Urothelium cell line (cell line): ENCODE measurements at places on chromosomes 2 and 18.
A peak's percentile ranks its signal among the peaks of the same experiment; 100 is the strongest.

- DNase-seq, result no peak
Measured at GRCh38 chr18:62678847-62679485, 36.4 kb upstream of the PHLPP1 start.

- peak; percentile 92 for DNase-seq
Measured at GRCh38 chr2:206442833-206443734, at the start of gene ADAM23. Gene ADAM23, plus strand, starts transcription at chr2:206443532. Its CDS starts 335 bp downstream, at chr2:206443867.

GRCh38 chr2:234977228-234977679 is 25.4 kb downstream of the SH3BP4 start:
- no peak for DNase-seq

DNA sequence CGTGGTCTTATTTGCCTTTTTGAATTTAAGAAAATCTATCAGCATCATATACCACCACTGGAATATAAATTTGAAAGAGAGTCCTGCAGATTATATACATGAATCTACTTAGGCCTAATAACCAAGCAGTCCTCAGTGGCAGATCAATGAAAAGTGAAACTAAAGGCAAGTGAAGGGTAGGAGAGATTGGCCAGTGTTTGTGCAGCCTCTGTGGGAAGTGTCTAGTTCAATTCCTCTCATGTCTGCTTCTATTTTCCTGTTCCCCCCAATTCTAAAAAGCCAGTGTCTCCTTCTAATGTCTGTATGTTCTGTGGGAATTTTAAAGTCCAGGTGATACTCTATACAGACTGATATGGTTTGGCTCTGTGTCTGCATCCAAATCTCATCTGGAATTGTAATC is 61.9 kb downstream of the FN1 start:
- DNase-seq, result no peak

DNA sequence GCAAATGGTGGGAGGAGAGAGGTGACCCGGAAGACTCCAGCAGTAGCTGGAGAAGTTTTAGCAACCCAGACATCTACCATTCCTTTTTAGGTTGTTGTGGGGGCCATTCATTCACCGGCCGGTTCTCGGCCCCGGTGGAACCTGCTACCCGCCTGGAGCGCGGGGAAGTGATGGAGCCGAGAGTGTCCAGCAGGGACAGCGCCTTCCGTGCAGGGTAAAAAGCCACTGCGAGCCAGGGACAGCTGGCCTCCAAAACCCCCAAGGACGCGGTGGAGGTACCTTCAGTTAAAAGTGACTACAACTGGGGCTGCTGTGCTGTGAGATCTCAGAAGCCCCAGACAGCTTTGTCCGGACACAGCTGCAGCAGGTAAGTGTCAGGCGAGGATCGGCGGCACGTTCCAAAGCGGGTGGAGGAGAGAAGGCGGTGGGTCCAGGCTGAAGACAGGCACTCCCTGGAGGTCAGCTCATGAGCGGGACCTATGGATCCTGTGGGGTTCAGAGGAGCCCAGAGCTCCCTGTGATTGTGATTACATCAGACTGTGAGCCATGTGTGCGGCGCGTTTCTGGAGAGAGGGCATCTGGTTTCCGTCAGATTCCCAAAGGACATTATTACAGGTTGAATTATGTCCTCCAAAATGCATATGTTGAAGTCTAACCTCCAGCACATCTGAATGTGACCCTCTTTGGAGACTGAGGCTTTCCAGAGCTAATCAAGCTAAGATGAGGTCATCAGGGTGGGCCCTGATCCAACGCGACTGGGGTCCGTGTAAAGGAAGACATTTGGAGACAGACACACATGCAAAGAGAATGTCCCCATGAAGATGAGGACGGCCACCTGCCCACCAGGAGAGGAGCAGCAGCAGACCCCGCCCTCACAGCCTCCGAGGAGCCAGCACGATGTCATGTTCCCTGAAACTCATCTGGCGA is 276.3 kb downstream of the EIPR1 start:
- no peak for DNase-seq

DNA sequence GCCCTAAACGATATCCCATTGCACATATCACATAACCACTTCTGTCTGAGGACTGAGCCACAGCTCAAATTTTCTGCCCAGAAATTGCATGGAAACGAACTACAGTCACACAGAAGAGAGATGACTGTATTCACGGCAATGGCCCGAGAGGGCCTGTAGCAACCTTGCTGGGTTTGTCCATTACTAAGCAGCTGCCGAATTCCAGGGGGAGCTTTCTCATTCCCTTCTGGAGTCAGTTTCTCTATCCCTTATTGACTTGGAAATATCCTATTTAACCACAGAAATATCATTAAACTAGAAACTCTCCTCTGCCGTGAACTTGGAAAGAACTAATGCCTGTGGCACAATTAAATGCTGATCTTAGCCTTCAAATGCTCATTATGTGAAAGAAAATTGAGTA is 183.9 kb downstream of the DNER start:
- DNase-seq, result no peak

DNA sequence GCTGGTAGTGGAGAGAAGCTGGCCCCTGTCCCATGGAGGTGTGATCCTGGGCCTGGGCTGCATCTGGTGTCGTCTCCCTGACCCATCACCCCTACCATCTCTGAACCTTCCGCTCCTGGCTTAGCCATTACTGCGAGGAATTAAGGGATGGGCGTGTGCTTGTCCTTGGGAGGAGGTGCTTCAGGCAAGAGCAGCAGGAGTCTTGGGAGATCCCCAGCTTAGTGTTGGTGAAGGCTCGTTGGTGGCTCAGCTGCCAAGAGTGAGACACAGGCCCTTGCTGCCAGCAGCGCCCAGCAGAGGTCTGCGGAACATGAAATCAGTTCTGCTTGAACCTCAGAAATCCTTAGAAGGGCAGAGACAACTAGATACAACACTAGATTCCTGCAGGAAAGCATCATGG is 59.9 kb upstream of the TGFA start:
- DNase-seq, result no peak

GRCh38 chr2:99201959-99202678 is 21.1 kb downstream of the MRPL30 start:
- no peak for DNase-seq

DNA sequence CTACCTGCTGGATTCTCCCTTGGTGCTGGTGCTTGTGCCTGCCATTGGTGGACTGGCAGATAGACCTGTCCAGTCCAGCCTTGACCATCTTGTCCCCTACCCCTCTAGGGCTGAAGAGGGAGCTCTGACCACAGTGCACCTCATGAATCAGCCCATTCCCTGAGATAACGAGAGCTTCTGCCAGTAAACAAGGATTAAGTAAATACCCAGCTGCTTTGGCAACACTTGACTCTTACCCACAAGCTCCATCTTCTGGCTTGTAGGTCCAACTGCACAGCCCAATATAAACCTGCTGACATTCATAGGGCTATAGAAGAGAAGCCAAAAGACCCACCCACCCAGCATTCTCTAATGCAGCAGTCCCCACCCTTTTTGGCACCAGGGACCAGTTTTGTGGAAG is 186.4 kb downstream of the PIK3C3 start:
- no peak for DNase-seq

GRCh38 chr2:41038408-41038807 is 586.5 kb upstream of the SLC8A1 start:
- no peak for DNase-seq

GRCh38 chr2:173741759-173742158 is 223.4 kb downstream of the SP3 start:
- no peak for DNase-seq

- peak; percentile 18 for DNase-seq
Measured at GRCh38 chr2:190766595-190766994, 114.0 kb upstream of the GLS start.

DNA sequence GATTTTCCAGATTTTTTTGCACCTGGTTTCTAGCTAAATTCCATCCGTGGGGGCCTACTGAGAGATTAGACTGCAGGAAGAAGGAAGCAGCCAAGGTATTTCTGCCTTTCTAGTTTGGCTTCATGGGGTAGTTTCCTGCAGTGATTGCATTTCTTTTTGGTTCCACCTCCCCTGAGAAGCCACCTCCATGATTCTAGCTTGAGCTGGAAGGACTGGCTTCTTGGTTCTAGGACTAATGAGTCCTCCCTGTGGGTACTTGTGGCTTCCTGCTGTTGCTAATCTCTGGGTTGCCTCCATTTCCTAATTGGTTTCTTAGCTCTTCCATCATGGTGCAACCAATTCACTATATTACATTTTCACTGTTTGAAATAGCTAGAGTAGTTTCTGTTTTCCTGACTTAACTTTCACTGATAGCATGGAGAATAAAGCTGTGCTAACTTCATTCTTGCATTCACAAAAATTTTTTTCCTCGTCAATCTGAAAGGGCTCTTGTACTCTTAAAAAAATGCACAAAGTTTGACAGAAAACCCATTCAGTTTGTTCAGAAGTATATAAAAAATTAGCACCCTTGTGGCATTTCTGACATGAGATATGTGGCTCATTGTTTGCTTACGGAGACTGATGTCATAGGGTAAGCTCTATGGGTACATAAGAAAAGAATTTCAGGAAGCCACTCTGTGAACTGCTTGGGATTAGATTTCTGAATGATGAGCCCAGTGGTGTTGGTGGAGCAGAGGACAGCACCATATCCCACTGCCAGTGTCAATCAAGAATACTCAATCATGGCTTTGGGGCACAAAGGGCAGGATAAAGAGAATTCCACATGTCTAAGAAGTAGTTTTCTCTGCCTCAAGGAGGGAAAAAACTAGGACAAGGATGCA is 242.8 kb upstream of the RBMS1 start:
- DNase-seq, result peak; percentile 48

DNA sequence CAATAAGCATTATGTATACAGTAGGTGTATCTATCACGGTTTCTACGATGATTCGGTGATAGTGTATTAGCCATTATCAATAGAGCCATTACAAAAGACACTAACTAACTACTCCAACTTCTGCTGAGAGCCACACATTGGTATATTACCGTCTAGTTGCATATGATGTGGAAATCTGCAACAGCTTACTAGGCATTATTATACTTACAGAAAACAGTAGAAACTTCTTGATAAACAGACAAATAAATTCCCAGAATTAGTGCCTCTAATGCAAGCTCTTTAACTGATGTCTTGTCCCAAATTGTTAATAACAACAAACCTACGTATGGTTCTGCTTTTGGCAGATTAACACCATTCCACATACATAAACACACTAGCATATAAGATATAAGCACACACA is 1923.0 kb upstream of the PIK3C3 start:
- DNase-seq, result no peak

DNA sequence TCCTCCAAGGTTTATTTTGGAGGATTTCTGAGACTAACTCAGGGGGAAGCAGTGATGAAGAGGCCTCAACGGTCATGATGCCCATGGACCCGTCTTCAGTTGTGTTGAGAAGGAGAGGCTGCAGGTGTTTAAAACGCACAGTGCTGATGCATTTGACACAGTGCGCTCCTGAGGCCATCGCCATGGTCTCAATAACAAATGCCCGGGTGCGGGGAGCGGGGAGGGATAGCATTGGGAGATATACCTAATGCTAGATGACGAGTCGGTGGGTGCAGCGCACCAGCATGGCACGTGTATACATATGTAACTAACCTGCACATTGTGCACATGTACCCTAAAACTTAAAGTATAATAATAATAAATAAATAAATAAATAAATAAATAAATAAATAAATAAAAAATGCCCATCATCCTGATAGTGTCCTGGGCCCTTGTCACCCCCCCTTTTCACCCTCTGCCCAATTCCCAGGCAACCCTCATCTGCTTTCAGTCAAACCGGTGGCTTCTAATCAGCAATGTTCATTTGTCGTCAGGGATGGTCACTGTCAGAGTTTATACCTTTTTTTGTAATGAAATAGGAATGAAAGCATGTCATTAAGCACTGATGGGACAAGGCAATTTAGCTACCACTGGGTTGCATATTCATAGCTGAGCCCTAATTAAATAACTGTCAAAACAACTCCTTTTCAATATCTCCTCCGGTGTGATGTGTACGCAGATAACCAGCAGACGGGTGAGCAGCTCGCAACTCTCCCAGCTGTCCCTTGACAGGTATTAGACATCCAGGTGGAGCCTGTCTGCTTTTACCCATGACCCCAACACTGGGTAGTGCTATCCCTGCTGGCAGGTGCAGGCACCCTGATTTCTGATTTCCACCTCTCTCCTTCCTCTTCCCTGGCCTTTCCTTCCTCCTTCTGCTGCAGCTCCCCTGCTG is 95.9 kb downstream of the KCNF1 start:
- DNase-seq, result no peak

DNA sequence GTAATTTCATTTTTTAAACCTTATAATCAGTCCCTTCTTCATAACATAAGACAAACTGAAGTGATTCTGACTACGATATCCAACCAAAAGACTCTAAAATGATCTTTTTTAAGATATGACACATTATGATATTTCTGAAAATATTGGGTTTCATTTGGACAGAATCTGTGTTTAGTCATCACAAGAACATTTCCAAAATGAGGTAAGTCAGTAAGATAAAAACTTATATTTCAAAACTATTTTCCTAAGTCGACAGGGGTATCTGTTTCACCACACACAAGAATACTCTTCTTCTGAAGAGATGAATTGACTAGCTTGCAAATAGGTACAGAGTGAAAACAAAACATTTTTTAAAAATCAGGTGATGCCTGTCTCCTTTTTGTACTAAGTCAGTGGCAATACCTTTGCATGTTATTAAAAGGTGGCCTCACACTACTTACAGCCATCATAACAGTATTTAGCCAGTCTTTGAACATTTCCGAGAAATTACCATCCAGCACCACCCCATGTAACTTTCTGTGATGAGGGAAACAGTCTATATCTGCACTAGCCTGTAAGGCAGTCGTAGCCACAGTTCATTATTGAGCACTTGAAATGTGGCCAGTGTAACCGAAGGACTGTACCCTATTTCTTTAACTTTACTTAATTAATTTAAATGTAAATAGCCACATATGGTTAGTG is 13.5 kb downstream of the STK39 start:
- no peak for DNase-seq

DNA sequence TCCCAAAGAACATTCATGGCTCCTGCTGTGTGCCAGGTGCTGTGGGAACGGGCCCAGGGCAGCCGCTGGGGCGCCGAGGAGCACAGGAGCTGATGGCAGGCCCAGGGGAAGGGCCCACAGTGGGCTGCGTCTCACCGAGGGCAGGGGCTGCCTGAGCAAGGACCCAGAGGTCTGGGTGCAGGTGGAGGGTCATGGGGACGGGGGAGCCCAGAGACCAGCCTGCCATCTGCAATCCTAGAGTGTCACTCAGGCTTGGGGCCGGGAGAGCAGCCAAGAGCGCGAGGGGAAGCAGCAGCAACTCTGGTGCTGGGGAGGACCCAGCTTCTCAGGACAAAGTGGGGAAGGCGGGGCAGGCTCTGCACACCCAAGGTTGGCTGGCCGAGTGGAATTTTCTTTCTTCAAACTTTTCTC is 207.4 kb downstream of the HDAC4 start:
- DNase-seq, result no peak

DNA sequence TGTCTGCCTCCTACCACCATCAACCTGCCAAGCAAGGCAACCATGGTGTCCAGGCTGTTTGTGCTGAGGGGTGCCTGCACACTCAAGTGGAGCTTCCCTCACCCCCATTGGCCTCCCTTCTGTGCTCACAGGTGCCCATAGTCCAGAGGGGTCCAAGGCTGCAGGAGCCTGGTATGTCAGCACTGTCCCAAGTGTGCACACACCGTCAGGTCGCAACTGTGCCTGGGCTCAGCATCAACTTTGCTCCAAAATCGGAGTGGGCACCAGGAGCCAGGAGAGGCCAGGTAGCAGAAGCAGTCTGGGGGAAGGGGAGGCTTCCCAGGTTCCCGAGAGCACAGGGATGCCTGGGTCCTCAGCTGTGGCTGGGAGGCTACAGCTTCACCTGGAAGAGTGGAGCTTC is 1528.2 kb upstream of the SLC39A10 start:
- no peak for DNase-seq

- DNase-seq, result peak; percentile 82
Measured at GRCh38 chr18:7452331-7452730, 114.8 kb upstream of the PTPRM start.
